ENCODE measurements at places on chromosomes 11 and 22.
A peak's percentile ranks its signal among the peaks of the same experiment; 100 is the strongest.

- no peak for DNase-seq
Observed at GRCh38 chr11:2858995-2859698, 26.4 kb downstream of the CDKN1C start.

- no peak for DNase-seq
Observed at GRCh38 chr11:108963118-108963517, 298.2 kb downstream of the DDX10 start.

DNA sequence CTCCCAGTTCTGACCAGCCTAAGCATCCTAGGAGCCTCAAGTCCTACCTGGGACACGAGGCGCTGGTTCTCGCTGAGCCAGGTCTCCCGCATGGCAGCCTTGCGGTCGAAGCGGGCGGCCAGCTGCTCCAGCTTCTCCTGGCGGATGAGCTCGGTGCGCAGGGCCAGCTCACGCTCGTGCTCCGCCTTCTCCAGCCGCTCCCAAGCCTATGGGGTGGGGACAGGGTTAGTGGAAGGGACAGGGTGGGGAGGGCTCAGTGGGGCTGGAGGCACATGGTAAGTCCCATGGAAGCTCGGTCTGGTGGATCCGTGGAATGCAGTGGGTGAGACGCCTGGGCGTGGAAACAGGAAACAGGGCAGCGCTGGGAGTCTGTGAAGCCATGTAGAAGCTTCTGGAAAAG, 20.9 kb downstream of the SPTBN2 start:
- no peak for DNase-seq

- DNase-seq = no peak
Observed at GRCh38 chr11:58068655-58069054, 37.9 kb downstream of the OR6Q1 start.

DNA sequence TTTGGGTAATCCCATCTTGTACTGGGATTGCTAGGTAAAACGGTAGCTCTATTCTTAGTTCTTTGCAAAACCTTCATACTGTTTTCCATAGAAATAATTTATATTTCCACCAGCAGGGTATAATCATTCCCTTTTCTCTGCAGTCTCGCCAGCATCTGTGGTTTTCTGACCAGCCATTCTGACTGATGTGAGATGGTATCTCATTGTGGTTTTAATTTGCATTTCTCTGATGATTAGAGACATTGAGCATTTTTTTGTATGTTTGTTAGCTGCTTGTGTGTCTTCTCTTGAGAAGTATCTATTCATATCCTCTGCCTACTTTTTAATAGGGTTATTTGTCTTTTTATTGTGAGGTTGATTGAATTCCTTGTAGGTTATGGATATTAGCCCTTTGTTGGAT, 220.9 kb downstream of the PGR start:
- DNase-seq = peak; percentile 86

DNA sequence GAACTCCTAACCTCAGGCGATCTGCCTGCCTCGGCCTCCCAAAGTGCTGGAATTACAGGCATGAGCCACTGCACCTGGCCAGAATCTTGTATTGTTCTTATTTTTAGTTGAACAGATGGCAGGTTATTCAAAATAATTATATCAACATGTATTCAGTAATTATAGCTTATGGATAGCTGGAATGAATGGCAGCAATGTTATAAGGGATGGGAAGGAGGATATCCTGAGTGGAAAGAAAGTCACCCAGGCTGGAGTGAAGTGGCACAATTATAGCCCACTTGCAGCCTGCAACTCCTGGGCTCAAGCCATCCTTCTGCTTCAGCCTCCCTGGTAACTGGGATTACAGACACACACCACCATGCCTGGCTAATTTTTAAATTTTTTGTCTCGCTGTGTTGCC, 88.1 kb downstream of the MED15 start:
- no peak for DNase-seq

DNA sequence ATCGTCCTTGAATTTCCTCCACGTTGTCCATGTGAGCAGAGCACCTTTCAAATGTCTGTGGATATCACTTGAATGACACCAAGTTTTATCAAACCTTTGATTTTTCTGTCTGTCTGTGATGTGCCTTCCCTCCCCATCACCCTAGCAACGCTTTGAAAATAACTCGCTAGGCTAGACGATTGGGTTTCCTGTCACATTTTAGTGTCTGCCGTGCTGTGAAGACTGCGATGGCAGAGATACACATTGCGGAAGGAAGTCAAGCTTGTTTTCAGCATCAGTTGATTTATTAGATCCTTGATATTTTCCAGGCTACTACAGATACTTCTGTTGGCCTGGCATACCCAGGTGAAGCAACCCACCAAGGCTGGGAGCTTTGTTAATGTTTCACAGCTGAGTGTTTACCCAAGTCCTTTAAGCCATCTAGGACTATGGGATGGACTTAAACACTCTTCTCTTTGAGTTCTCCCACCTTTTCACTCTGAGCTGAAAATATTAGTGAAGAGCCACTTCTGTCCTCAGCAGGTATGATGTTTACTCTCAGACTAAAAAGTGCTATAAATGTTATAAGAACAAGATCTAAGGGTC, 93.6 kb upstream of the CD44 start:
- no peak for DNase-seq

GRCh38 chr11:32115446-32115845, 24.6 kb downstream of the RCN1 start:
- no peak for DNase-seq

- DNase-seq = no peak
Observed at GRCh38 chr22:28813772-28814518, 13.6 kb upstream of the XBP1 start.

GRCh38 chr11:62832336-62833234, at the start of gene TEX54:
TEX54 (minus strand) TSS chr11:62832841.
- no peak for DNase-seq

- DNase-seq = no peak
Observed at GRCh38 chr22:44761025-44761424, 8.7 kb downstream of the ARHGAP8 start.

- no peak for DNase-seq
Observed at GRCh38 chr11:31059529-31059928, 310.0 kb downstream of the DCDC1 start.

- no peak for DNase-seq
Observed at GRCh38 chr11:83438438-83438837, 152.3 kb upstream of the CCDC90B start.

- no peak for DNase-seq
Observed at GRCh38 chr22:40218152-40218551, 40.4 kb downstream of the TNRC6B start.

DNA sequence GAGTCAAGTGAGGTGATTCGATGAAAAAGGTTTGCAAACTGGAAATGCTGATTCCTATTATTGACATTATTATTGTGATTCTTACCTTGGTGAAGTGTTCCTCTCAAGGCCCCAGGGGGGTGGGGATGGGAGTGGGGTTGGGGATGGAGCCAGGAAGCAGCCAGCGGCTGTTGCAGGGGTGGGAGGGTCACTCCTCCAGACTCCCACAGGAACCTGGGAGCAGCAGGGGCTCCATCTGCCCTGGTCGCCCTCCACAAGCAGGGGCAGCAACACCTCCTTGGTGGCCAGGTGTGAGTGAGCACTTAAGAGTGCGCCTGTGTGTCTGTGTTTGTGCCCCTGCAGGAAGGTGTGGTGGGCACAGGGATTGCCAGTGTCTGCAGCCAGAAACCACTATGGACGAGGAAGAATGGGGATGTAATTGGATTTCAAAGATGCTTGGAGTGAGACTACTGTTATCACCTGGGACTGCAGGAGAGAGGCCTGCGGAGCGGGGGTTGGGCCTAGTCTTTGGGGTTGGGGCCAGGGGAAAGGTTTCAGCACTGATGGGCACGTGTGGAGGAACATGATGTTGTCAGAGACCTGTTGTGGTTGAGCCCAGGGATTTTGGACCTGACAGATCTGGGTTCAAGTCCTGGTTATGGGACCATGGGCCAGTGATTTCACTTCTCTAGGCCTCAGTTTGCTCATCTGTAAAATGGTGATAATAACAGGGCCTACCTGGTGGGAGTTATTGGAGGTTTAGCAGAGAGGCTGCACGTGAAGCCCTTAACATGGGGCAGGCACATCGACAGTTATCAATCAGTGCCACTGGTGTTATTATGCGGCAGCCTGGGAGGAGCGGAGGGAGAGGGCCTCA, 3.6 kb upstream of the TP53I11 start:
- DNase-seq = no peak

GRCh38 chr22:19463491-19464469, 15.2 kb downstream of the UFD1 start:
- no peak for DNase-seq

DNA sequence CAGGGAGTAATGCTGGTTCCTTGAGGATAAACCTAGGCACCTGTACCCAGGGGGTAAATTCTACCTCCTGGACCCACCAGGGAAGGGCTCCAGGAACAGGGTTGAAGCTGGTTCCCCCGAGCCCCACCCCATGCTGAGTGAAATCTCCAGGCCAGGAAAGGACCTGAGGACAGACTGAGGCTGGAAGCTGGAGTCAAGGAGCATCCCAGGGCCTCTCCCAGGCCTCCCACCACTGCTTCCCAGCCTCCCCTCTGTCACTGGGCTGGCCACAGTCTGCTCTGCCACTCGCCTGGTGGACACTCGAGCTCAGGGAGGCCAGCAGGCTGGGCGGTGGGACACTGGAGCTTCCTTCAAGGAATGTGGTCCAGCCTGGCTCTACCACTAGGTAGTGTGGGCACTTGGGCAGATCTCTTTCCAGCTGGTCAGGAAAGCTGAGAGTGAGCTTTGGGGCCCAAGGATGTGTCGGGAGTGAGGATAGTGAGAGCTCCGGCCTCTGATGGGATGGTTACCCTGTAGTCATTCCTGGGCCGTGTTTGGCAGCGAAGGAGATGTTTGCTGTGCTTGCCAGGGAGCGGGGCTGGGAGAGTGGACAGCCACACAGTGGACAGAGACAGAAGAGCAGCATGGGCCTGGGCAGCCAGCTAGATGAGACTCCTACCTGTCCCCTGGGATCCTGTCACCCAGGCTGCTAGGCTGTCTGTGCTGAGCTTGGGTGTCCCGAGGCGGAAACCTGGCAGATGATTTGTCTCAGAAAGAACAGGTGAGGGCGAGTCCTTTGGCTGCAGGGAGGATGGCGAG, 3.4 kb downstream of the OVOL1 start:
- no peak for DNase-seq

- no peak for DNase-seq
Observed at GRCh38 chr22:37139762-37140161, 10.0 kb downstream of the IL2RB start.

DNA sequence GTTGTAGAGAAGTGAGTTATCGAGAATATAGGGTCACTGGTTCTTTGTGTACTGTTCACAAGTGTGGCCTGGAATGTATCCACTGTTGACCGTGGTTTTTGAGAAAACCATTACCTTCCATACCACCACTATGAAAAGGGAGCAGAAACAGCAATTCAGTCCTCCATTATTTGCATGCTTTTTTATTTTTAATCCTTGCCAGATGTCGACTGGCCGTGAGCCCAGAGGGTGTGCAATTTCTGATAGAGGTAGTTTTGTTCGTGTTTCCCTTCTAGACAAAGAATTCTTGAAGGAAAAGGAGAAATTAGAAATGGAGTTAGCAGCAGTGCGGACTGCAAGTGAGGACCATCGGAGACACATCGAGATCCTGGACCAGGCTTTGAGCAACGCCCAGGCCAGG, 81.7 kb downstream of the AMOTL1 start:
- DNase-seq = peak; percentile 60

DNA sequence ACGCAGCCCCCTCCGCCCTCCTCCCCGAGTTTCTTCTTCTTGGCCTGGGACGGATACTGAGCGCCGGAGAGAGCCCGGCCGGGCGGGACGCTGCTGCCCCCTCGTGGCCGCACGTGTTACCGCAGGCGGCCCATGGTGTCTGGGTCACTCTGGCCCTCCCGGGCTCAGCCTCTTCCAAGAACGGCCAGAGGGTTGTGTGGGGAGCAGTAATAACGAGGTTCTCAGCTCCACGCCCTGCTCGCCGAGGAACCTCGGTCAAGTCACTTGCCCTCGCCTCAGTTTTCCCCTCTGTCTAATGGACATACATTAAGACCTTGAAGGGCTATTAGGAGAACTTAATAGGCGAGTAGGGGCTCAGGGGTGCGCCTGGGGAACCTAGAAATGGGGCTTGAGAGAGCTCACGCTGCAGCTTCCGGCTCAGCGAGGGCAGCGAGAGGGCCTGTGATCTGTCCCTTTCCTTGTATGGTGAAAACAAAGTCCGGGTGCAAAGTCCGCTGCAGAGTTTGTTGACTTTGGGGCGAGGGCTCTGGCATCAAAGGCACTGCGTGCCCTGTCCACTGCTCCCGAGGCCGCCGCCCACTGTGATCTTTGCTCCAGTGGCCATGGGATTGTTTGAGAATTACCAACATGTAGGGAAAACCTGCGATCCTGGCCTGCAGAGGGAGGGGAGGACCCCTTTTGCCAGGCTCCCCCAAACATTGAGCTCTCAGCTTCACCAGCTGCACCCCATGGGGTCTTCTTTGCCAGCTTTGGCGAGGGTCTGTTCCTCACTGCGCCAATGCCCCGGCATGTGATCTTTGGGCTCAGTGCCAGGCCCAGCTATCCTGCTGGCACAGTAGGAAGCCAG, 14.4 kb upstream of the LRP5 start:
- peak; percentile 57 for DNase-seq

GRCh38 chr22:30261134-30261533, 5.5 kb downstream of the OSM start:
- DNase-seq = no peak

DNA sequence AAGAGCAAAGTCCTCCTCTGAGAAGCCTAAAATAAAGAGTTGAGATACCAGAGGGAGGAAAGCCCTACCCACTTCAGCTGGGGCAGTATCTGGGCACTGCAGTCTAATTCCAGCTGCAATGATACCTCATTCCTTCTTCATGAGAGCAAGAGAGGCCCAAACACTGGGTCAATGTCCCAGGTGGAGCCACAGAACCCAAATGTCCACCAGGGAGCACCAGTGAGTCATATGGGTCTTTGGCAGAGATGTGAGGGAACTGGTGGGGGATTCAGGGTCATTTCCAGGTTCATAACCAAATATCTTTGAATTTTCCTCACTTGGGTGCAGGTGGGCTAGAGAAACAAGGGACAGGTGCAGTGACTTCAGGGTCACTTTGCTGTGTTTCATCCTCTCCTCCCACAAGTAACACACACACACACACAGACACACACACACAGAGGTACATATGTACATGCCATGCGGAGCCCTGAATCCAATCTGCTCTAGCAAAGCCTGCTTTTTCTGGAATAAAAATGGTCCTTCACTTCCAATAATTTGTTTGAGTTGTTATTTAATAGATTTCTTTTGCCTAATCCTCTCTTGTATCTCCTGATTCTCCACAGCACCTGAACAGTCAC, 585.4 kb downstream of the SOX6 start:
- DNase-seq = peak; percentile 21

DNA sequence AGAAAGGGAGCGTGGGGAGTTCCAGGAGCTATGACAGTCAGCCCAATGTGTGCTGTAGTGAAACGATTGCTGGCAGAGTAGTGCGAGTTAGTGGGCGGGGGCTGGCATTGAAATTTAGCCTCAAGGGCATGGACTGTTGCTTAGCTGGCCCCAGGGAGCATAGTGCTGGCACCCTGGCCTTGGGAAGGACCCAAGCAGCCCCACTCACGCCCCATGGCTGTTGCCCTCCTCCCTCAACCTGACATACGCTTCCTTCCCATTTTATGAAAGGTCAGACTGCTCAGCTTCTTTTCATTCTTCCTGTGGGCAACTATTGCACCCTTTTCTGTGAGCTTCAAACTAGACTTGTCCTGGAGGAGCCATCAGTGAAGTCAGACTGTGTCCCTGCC, 52.0 kb upstream of the SUSD2 start:
- DNase-seq = no peak

All from fibroblast of skin of abdomen (primary cell).